ENCODE measurements at places on chromosomes 5 and 9.

DNA sequence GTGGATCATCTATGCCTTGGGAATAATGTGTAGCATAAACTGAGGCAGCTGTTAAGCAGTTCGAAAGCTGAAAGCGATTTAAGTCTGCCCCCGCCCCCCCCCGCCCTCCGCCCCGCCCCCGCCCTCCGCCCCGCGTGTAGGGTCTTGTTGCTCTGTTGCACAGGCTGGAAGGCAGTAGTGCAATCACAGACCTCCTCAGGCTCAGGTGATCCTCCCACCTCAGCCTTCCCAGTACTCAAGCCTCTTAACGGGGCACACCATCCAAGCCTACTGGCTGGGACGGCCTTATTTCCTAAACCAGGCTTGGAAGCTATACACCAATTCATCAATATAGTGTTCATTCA, 945 bp downstream of the ANKDD1B start:
- DNase-seq = no peak

- no peak for DNase-seq
Observed at GRCh38 chr9:12933957-12934356, 159.1 kb downstream of the LURAP1L start.

- no peak for DNase-seq
Observed at GRCh38 chr5:31231177-31231838, 37.8 kb downstream of the CDH6 start.

- no peak for DNase-seq
Observed at GRCh38 chr5:125914471-125914870, 508.7 kb upstream of the GRAMD2B start.

- DNase-seq = no peak
Observed at GRCh38 chr5:122775550-122776542, 966 bp downstream of the SNX2 start.

- no peak for DNase-seq
Observed at GRCh38 chr5:58938563-58939424, 355.9 kb downstream of the RAB3C start.

- no peak for DNase-seq
Observed at GRCh38 chr5:20231040-20231439, 243.0 kb upstream of the CDH18 start.

- no peak for DNase-seq
Observed at GRCh38 chr5:573976-574375, 38.2 kb upstream of the CEP72 start.

- DNase-seq = no peak
Observed at GRCh38 chr9:21936161-21936560, 58.0 kb downstream of the CDKN2A start.

GRCh38 chr9:113541019-113541900, 77.7 kb downstream of the RGS3 start:
- no peak for DNase-seq

GRCh38 chr9:6757132-6757455, 679 bp upstream of the KDM4C start:
- no peak for DNase-seq

GRCh38 chr9:93263334-93264229, 79.6 kb downstream of the WNK2 start:
- no peak for DNase-seq

DNA sequence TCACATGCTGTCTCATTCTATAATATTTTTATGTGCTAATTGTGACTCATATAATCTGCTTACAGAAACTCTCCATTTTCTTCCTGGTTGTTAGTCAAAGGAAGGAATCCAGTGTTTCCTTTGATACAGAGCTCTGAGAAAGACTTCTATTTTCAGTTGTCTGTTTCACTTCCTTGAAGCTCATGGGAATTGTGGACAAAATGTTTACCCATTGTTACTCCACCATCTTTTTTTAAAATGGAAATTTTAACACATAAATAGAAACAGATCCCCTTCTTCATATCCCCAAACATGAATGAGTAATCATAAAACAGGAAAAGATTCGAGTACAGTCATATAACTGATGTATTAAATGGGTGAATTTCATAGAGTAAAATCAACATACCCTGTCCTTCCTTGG, 42.0 kb upstream of the KCNN2 start:
- DNase-seq = no peak

DNA sequence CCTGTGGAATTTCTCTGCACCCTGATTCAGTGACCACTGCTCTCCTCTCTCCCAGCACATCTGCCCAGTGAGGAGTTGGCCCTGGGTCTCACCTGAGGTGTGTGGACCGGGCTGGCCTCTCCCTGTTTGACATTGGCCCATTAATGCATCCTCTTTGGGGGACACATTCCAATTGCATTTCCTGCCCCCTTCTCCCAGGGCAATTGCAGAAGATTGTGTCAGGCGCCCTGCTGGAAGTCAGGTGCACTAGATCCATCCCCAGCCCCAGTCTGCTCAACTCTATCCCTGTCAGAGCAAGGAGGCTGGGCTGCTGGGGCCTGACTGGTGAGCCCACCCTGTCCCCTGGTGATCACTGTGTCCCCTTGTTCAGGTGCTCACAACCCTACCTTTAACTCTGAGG, 84.5 kb downstream of the LMX1B start:
- no peak for DNase-seq

GRCh38 chr5:57346328-57346727, 136.3 kb downstream of the ACTBL2 start:
- no peak for DNase-seq

DNA sequence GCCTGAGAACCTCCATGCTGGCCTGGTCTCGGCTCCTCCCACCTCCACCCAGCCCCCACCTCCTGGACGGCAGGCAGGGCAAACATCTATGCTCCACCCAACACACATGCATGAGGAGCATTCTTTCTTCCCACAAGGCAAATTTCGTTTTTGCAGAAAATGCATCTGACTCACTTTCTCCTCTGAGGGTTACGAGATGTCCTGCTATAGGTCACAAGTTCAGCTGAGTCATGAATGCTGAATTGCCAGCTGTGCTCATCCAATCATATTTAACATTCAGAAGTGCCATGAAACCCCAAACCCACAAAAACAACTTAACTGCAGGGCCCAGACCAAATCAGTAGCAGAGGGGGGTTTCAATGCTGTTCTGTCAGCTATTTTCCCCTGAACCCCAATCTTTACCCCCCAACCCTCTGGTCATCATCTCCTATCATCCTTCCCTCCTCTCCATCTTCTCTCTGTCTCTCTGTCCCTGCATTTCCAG, 39.0 kb upstream of the OSMR start:
- DNase-seq = peak; percentile 97

DNA sequence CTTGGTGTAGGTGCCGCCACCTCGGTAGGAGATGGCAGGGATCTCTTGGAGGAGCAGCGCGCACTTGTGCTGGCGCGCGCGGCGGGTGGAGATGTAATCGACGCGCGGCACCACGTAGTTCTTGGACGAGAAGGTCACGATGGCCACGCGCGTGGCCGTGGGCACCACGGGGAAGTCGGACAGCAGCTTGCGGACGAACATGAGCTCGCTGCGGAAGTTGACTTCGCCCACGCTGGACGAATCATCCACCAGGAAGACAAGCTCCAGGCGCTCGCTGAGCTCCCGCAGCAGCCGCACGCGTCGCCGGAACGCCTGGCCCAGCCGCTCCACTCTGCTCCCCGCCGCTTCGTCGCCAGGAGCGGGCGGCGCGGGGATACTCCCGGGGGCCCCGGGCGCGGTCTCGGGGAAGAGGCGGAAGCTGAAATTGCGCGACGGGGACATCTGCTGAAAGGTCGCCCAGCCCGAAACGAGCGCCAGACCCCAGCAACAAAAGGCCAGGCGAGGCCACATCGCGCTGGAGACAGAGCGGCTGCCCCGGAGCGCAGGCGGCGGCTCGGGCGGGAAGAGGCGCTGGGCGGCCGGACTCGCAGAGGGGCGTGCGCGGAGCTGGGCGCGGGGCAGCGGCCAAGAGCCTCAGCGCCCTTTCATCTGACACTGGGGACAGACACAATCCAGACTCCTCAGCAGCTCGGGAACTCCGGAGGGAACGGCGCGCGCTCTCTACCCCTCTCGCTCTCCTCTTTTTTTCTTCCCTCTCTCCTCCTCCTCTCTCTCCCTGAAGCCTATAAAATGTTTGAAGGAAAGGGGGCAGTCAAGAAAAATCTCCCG, at the start of gene SVEP1:
SVEP1 (minus strand) TSS at position 708 of the 828 bp plus-strand sequence; CDS start at position 510, 198 bp downstream.
- DNase-seq = no peak

DNA sequence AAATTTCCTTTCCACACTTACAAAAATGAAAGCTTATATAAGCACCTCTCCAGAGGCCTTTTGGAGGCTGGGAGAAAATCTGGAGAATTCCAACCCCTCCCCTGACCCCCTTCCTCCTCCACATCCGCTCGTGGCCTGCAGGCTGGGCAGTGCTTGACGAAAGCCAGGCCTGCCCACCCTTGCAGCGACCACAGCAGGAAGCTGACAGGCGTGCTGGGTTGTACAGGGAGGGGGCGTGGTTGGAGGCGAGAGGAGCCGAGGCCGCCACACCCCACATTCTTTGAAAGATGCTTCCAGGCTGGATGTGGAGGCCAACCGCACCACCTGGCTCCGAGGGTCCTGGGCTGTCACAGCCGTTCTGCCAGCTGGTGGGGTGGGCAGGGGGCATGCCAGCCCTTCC, 47.8 kb upstream of the IER5L start:
- DNase-seq = no peak

DNA sequence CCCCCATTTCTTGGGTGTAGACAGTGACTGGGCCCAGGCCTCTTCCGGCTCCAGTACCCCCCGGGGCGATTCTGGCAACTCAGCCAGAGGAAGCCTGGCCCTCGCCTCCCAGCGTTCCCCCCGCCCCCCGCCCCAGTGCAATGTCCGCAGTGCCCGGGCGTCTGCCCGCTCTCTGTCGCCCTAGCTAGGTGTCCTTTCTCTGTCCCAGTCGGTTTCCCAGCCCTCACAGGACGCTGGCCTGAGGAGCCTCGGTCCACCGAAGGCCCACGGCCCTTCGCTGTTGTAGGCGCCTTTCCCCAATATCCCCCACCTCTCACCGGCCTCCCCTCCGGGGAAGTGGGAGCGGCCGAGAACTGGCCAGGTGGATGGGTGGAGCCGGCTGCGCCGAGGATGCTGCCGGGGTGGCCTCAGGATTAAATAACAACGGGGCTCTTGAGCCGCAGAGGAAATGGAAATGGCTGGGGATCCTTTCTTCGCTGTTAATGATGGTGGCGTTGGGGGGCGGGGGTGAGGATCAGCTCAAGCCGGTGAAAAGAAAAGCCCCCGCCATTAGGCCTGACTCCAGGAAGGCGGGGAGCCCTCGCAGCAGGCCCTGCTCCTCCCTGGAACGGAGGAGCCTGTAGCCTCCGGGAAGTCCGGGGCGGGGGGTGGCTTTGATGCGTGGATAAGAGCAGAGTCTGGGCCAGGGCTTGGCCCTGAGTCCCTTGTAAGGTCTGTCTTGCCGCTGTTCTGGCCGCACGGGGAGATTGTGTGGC, 1.1 kb upstream of the SPRY4 start:
- DNase-seq = no peak

DNA sequence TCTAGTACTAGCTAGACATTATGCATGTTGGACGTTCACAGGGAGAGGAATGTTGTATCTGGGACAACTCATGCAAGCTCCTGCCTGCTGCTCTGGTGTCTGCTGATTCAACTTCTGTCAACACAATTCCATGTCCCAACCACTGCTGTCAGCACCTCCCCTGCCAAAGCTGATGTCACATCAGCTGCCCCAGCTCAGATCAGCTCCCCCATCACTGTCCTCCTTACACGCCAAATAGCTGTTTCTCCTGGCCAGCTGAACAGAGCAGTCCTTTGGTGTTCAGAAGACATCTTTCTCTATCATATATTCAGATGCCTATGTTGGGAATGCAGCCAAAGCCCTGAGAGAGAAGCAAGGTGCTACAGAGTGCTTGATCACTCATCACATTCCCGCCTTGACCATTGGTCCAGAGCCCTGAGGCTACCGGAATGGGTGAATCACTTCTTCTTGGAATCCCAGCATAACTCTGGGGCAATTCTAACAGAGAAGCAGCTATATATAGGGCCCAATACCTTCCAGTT, 223.3 kb downstream of the SEC61B start:
- DNase-seq = peak; percentile 61

DNA sequence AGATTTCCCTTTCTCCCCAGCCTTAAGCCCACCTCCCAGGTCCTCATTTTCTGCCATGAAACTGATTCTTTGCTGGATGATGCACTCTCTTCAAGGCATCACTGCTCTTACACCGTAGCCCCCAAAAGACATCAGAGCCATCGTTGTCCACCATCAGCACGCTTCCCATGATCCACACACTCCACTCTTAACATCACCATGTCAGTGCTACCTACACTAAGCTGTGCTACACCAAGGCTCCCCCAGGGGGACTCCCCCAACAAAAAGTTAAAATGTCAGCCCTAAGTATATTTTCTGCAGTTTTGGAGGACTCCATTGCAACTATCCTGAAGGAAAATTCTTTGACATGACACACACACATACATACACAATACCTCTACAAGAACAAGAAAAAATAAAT, 34.1 kb upstream of the KIF2A start:
- DNase-seq = no peak

DNA sequence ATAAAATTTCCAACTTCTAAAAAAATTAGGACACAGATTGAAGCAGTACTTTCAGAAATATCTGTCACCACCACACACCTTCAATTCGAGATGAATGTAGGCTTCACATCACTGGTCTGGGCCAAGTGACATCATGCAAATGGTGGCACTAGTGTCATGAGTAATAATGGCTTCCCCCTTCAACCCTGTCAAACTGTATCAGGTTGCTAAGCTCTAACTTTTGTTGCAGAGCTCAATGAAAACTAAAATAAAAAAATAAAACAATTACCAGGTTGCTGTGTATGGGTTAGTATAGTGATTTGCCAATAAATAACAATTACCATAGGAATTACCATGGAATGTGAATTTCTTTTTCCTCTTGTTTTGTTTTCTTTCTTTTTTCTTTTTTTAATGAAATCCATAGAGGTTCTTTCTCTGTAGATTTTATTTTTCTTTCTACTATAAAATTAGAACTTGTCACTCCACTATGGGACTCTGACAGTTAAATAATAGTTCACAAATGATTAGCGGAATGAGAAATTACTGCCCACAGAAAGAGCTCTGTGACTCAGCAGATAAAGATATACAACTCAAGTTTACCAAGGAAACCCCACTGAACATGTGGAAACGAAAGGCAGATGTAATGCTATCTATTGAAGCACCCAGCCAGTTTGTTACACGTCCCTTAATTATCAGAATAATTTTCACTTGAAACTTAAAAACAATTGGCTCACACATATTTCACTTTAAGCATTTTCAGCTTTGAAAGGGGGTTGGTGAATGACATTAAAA, 783.8 kb upstream of the WWC1 start:
- no peak for DNase-seq

DNA sequence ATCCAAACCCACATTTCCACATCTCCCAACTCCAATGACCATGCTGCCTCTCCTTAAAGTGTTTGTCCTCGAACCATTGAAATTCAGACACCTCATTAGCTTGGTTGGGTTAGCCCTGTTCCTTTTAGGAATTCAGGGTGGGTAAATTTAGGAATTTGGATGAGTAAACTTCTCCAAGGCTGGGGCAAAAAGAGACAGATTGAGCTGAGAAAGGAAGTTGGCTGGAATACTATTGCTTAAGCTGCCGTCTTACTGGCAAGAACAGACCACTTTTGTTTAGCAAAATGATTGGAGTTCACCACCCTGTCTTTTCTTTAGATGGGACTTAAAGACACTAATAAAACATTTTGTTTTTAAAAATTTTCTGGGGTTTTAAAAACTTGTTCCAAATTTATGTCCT, 143.6 kb upstream of the GDNF start:
- DNase-seq = no peak
